Testis (tissue), 5 donors: ENCODE measurements at places on chromosomes 3 and 15. TPM values are rescaled to one million over a fixed set of nuclear protein-coding genes. Genes with fewer than 3 reads are reported as not detected.

- DNase-seq: no peak
- H3K4me1 ChIP-seq: no peaks in the 10 kb centered on the region
- H3K36me3 ChIP-seq: no peaks in the 10 kb centered on the region
- H3K27ac ChIP-seq: no peak overlapping the region
- H3K27me3 ChIP-seq: no peaks in the 10 kb centered on the region
- H3K4me3 ChIP-seq: no peak overlapping the region
Measured at GRCh38 chr3:184648636-184649035, 63.2 kb downstream of the MAGEF1 start.

DNA sequence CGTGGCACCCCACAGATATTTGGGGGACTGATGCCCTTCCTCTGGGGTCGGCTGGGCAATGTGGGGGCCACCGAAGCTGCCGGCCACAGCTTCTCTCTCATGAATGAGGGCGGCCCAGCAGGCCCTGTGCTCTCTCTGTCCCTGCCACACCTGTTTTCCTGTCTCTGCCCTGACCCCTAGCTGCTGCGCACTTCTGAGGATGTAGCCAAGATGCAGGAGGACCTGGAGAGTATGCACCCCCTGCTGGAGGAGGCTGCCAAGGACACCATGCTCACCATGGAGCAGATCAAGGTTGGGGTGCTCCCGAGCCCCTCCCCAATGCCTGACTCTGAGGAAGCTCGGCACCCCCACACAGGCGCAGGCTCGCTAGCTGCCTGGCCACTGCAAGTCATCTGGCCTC, 59.7 kb downstream of the SEMA3G start:
- no peaks in the 10 kb centered on the region for H3K27me3 ChIP-seq
- H3K4me1 ChIP-seq: peaks cover 3% of the 10 kb centered on the region
- DNase-seq: no peak
- H3K4me3 ChIP-seq: no peak overlapping the region
- no peaks in the 10 kb centered on the region for H3K36me3 ChIP-seq

- H3K36me3 ChIP-seq: no peaks in the 10 kb centered on the region
- peak overlapping the region; percentile 30 for H3K27ac ChIP-seq
- no peak overlapping the region for H3K4me3 ChIP-seq
- H3K4me1 ChIP-seq: peaks cover 17% of the 10 kb centered on the region
Measured at GRCh38 chr3:129481766-129482332, 41.8 kb downstream of the IFT122 start.

GRCh38 chr15:51380999-51381806, 39.7 kb downstream of the GLDN start:
- H3K4me3 ChIP-seq: no peak overlapping the region
- H3K36me3 ChIP-seq: no peaks in the 10 kb centered on the region
- no peaks in the 10 kb centered on the region for H3K27me3 ChIP-seq

- no peaks in the 10 kb centered on the region for H3K36me3 ChIP-seq
- DNase-seq: peak; percentile 95
- peaks cover 23% of the 10 kb centered on the region for H3K4me1 ChIP-seq
- peak overlapping the region; percentile 53 for H3K27ac ChIP-seq
- H3K27me3 ChIP-seq: no peaks in the 10 kb centered on the region
Measured at GRCh38 chr15:78216276-78217104, 17.9 kb downstream of the ACSBG1 start.

DNA sequence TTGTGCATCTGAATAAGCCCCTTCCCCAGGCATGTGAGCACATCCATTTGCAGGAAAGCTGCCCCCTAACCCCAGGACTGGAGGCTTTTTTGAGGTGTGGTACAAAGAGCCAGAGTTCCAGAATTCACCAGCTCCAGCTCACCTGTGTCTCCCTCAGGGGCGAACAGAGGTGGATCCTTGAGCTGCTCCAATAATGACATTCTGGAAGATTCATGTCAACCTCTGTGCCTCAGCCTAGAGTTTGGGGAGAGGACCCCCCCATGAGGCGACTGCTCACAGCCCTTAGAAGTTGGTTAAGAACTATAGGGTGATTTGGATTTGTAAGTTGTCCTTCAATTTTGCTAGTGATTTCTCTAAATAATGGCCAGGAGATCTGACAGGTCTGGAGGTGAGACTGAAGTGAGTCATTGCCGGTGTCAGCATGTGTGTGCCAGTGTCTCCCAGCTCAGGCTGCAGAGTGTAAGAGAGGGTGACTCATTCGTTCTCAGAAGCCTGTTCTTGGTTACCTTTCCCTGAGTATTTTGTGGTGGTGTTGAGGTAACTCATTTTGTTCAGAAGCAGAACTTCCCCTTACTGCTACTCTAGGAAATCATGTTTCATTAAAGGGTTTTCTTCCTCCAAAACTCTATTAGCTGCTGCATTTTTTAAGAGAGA, 136.9 kb upstream of the TOPAZ1 start:
- no peaks in the 10 kb centered on the region for H3K4me1 ChIP-seq
- no peaks in the 10 kb centered on the region for H3K36me3 ChIP-seq
- no peak overlapping the region for H3K4me3 ChIP-seq
- H3K27ac ChIP-seq: no peak overlapping the region

DNA sequence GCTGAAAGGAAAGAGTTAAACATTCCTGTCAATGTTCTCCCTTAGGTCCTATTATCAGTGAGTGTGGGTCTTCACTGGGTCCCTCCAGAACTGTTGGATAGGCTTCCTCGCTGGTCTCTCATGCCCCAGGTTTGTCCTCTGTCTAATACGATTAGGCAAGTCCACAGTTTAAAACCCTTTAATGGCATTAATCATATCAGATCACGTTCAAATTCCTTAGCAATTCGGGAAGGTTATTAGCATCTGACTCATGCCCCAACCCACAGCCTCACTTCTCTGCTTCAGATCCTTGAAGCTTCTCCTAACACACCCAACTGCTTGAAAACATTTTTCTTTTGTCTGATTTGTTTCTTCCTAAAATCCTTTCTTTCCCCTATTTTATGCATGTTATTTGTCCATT, 224.3 kb upstream of the ATP10A start:
- H3K27me3 ChIP-seq: no peaks in the 10 kb centered on the region
- H3K36me3 ChIP-seq: no peaks in the 10 kb centered on the region

- H3K36me3 ChIP-seq: no peaks in the 10 kb centered on the region
- no peaks in the 10 kb centered on the region for H3K4me1 ChIP-seq
- H3K4me3 ChIP-seq: no peak overlapping the region
- peak; percentile 43 for DNase-seq
Measured at GRCh38 chr3:81302045-81302444, 459.4 kb downstream of the GBE1 start.

- peaks cover 9% of the 10 kb centered on the region for H3K4me1 ChIP-seq
- H3K4me3 ChIP-seq: no peak overlapping the region
- no peak for DNase-seq
- H3K27me3 ChIP-seq: no peaks in the 10 kb centered on the region
Measured at GRCh38 chr3:64148955-64149653, 76.2 kb downstream of the PRICKLE2 start.

GRCh38 chr15:36335224-36335623, 244.2 kb upstream of the CDIN1 start:
- H3K4me1 ChIP-seq: no peaks in the 10 kb centered on the region
- H3K27me3 ChIP-seq: no peaks in the 10 kb centered on the region
- no peak overlapping the region for H3K27ac ChIP-seq
- H3K4me3 ChIP-seq: no peak overlapping the region
- DNase-seq: no peak

The PPP2R3A gene
- polyA plus RNA-seq: 12.2 TPM

The ANKRD63 gene
- polyA plus RNA-seq: not detected

- no peaks in the 10 kb centered on the region for H3K36me3 ChIP-seq
- no peak overlapping the region for H3K27ac ChIP-seq
- no peak for DNase-seq
- H3K4me1 ChIP-seq: peaks cover 6% of the 10 kb centered on the region
Measured at GRCh38 chr15:50315814-50316630, 39.0 kb downstream of the GABPB1 start.

DNA sequence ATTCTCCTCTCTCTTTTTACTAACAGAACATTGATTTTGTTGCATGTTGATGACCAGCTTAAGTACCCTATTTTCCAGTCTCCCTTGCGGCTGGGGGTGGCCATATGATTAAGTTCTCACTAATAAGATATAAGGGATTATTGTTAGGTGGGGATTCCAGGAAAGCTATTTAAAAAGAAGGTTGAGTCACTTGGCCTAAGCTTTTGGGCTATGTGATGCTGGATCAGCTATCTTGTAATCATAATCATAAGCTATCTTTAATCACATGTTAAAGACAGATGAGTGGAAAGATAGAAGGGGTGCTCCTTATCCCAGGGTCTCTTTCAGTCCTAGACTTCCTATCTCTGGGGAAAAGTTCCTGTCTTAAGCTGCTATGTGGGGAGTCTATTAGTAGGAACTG, 59.9 kb downstream of the CGNL1 start:
- H3K4me1 ChIP-seq: no peaks in the 10 kb centered on the region
- no peaks in the 10 kb centered on the region for H3K27me3 ChIP-seq
- no peak overlapping the region for H3K4me3 ChIP-seq

- no peaks in the 10 kb centered on the region for H3K4me1 ChIP-seq
- DNase-seq: no peak
- no peak overlapping the region for H3K27ac ChIP-seq
- no peaks in the 10 kb centered on the region for H3K27me3 ChIP-seq
- no peak overlapping the region for H3K4me3 ChIP-seq
Measured at GRCh38 chr3:2826453-2826852, 283.7 kb downstream of the IL5RA start.

DNA sequence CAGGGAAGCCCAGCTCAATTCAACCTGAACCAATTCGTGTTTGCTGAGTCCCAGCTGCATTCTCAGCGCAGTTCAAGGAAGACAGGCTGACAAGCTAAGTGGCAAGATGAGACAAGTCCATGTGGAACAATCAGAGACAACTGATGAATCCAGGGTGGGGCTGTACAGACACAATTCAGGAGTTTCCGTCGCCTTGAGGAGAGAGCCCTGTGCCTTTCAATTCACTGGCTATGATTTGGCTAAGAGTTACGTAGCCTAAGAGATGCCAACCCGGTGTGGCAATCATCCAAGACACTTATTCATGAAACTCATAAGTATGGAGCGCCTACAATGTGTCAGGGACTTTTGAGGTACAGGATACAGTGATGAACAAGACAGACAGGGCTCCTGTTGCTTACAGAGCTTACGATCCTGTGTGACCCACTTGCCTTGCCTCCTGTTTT, 15.5 kb upstream of the ZBED2 start:
- H3K4me3 ChIP-seq: no peak overlapping the region
- no peak for DNase-seq
- no peak overlapping the region for H3K27ac ChIP-seq
- no peaks in the 10 kb centered on the region for H3K27me3 ChIP-seq
- H3K36me3 ChIP-seq: no peaks in the 10 kb centered on the region
- no peaks in the 10 kb centered on the region for H3K4me1 ChIP-seq

The CAMK2N2 gene
- polyA plus RNA-seq: 0.40 TPM

The PLCL2 gene
- polyA plus RNA-seq: 10.7 TPM

The CRYGS gene
- polyA plus RNA-seq: 6.3 TPM

The SEMA4B gene
- polyA plus RNA-seq: 22.2 TPM

DNA sequence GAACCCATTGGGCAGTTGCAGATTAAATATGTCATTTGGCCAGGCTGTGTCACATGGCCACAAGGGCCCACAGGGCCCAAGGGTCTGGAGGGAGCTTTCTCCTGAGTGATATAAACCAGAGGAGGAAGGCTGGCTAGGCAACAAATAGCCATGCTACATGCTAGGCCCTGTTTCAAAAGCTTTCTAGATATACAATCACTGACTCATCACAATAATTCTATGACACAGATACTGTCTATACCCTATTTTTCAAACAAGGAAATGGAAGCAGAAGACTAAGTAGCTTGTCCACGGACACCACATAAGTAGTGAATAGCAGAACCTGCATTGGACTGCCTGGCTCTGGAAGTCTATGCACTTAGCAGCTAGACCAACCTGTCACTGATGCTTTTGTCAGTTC, 625.4 kb downstream of the NTRK3 start:
- H3K27me3 ChIP-seq: no peaks in the 10 kb centered on the region
- no peak for DNase-seq
- H3K4me3 ChIP-seq: no peak overlapping the region
- H3K27ac ChIP-seq: no peak overlapping the region
- H3K36me3 ChIP-seq: no peaks in the 10 kb centered on the region
- peaks cover 10% of the 10 kb centered on the region for H3K4me1 ChIP-seq

DNA sequence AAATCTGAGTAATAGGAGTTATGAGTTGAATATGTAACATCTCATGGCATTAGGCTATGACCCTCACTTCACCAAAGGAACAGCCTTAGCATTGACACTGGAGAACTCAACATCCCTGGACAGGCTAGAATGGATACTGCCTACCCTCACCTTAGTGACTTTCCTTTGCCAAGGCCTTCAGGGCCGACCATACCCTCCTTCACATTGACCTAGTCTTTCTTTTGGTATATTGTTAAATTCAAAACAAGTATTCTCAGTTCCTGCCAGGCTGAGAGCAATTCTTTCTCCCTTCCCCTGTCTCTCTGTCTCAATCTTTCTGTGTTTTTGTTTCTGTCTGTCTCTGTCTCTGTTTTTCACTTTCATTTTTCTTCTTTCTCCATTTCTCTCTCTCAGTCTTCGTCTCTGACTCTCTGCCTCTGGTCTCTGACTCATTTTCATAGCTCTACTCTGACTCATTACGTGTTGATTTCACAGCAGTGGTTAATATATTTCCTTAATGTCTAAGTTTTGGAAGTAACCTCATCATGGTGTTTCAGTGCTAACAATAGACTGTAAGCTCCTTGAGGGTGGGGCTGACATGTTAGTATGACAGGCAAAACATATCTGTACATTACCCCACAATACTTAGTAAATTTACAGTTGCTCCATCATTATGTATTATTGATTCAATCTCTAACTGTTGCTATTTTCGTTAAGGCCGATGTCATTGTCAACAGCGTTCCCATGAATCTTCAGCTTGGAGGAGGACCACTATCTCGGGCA, 32.5 kb downstream of the PARP15 start:
- no peaks in the 10 kb centered on the region for H3K36me3 ChIP-seq
- no peaks in the 10 kb centered on the region for H3K4me1 ChIP-seq
- no peak overlapping the region for H3K27ac ChIP-seq
- no peaks in the 10 kb centered on the region for H3K27me3 ChIP-seq
- no peak for DNase-seq
- H3K4me3 ChIP-seq: no peak overlapping the region

DNA sequence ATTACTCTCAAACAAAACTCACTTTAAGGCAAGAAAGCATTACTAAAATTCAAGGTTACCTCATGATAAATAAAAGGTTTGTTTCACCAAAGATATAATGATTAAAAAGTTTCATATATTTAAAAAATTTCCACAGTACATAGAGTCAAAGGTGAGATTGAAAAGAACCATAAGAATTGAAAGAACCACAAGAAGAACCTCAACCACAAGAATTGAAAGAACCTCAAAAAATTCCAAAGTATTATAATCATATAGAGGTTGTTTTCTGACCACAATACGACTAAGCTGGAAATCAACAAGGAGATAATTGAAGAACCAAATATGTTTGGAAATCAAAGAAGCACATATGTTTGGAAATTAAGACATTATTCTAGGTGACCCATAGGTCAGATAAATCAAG, 52.7 kb downstream of the SLC25A36 start:
- H3K4me3 ChIP-seq: no peak overlapping the region
- no peak for DNase-seq
- H3K4me1 ChIP-seq: no peaks in the 10 kb centered on the region
- no peaks in the 10 kb centered on the region for H3K27me3 ChIP-seq

DNA sequence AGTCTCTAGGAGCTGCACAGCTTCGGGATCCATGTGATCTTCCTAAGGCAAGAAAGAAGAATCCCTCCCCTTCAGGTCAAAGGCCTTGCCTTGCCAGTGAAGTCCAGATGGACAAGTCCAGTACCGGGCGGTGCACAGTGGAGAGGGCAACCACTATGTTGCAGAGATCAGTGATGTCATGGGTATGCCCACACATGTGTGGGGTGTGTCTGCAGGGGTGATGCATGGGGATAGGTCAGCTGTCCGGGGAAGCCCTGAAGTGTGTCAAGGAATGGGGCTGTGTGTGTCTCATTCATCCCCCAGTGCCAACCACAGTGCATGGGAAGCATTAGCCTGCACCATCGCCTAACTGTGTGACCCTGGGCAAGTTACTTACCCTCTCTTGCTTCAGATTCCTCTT, 66.5 kb downstream of the TLE3 start:
- DNase-seq: no peak
- no peaks in the 10 kb centered on the region for H3K36me3 ChIP-seq
- peaks cover 9% of the 10 kb centered on the region for H3K4me1 ChIP-seq
- H3K4me3 ChIP-seq: no peak overlapping the region
- H3K27me3 ChIP-seq: no peaks in the 10 kb centered on the region
- no peak overlapping the region for H3K27ac ChIP-seq
